ENCODE measurements at places on chromosomes 5 and 9. TPM values are rescaled to one million over a fixed set of nuclear protein-coding genes. Genes with fewer than 3 reads are reported as not detected.

DNA sequence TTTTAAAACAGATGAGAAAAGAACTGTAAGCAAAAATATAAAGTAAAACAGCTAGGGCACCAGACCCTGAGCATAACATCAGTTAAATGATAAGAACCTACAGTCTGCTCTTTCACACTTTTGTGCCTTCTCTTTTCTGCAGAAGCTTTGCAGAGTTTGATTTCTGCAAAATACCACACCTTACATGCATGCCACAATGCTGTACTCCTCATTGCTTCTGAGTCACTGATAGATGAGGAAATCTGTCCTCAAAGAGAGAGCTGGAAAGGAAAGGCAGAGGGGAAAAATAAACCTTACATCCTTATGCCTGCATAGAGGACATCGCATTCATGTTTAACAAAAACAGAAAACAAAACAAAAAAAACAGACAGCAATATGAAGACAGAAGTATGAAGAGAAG lies 142.9 kb downstream of the ATPSCKMT start:
- no peak for DNase-seq

DNA sequence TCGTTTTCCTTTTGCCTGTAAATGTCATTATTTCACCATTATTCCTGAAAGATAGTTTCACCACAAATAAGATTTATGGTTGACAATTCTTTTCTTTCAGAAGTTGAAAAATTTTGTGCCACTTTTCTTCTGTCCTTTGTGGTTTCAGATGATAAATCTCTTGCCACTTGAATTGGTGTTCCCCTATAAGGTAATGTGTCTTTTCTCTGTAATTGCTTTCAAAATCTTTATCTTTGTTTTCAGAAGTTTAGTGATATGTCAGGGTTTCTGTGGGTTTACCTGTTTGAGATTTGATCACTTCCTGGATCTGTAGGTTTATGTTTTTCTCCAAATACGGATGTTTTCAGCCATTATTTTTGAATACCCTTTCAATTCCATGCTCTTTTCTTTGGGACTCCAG lies 14.6 kb downstream of the RASA1 start:
- no peak for DNase-seq

CDH9 gene
- not detected for total RNA-seq

ARSK gene
- 9.3 TPM for total RNA-seq

- no peak for DNase-seq
These were observed 15.7 kb upstream of the GDA start for GRCh38 chr9:72133365-72134035.

PTGER4 gene
- total RNA-seq = 3.4 TPM

DNA sequence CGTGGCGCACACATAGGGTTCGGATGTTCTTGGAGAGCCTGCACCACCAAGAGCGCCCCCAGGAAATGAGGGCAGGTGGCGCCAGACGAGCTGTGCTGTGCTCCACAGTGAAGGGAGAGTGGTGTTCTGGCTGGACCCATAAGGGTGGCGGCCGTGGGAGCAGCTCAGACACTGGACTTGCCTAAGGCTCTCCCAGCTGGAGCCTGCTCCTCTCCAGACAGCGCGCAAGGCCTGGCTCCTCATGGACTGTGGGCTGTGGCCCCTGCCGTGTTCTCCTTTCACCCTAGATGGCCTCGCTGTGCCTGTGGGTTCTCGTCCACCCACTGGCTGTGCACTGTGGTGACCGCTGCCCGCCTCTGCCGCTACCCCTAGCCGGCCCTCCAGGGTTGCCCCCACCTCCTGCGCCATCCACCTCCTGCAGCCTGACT lies 92.9 kb downstream of the EHMT1 start:
- no peak for DNase-seq

DNA sequence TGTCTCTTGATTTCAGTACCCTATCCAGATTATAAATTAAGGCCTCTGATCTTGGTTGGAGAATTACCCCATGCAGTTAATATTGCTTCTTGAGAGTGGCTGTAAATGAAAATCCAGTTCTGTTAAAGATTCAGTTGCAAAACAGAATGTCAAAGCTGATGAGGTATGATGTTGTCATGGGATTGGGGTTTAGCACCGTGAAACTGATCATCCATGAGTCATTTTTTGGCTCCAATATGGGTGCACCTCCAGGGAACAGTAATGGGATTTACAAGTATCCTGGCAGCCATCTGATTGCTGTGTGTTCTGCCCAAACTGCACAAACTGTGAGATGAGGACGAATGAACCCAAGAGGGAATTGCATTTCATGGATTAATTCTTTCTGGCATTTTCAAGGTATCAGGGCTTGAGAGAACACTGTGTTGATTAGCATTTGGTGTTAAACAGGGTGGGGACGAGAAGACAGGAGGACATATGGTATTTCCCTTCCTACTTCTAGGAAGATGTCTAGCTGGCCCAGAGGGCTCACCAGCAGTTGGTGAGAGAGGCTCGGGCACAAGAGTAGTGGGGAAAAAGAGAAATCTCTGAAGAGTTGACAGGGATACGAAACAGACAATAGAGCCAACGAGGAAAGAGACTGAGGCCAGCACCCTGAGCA lies 214.7 kb downstream of the GAS1 start:
- DNase-seq = no peak

DNA sequence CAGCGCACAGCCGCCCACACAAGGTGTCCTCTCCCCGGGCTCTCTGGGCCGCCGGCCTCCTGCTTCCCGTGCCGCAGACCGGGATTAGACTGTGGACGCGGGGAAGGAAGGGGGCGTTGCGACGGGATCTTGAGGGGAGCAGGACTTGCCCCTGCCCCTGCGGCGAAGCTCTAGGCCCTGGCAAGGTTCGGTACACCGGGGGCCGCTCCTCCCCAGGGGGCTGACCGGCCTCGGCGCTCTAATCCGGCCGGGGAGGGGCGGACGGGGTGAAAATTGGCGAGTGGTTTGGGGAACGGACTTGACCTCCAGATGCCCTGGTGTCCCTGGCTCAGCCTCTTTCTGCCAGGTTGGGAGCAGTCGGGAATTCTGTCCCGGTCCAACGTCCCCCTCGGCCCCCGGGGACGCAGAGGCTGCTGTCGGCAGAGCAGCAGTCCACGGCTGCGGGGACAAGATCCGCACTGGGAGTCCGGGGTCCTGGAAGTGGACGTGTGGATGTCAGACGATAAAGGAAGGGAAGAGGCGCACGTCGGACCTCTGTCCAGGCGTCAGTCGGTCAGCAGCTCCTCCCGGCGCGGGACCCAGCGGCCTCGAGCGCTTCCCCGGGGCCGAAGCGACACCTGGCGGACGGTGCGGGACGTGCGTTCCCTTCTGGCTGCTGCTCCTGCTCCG lies 1.9 kb upstream of the CNTFR start:
- peak; percentile 51 for DNase-seq

DNA sequence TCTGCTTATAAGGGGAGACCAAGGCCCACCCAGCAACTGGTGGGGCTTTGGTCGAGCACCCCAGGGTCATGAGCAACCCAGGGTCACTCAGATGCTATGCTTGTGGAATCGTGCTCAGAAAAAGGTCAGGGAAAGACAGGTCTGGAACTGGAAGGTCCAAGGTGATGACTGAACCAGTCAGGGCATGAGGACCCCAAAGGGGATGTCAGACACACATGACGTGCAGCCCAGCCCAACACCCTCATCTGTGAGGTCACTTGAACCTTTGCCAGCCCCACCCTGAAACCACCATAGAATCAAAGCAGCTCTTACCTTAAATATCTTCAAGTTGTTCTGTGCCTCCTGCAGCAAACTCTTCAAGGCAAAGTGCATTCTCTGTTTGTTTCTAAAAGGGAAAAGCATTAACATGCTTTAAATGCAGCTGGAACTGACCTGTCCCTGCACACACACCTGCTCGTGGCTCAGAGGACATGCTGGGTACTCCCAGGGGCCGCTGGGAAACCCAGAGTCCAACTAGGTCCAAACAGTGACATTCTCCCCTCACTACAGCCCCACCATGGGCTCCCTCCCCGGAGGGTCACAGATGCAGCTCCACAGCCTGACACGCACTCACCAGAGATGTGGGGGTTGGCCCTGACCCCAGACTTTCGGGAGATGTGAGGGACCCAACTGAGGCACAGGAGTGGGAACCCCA lies 29.4 kb downstream of the IPPK start:
- no peak for DNase-seq

DNA sequence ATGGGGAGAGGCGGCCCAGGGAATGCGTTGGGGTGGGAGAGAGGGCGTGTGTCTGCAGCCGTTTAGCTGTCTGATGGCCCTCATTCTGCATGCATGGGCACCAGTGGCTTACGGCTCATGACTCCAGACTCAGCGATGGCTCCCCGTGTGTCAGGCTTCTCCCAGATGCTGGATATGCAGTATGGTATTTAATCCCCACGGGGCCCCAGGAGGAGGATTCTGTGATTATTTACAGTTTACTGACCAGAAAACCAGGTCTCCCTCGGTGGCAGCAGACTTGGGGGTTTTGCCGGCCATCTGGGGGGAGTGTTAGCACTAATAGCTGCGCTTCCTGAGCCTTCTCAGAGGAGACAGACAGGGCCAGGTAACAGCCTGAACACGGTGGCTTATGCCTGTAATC lies 4.3 kb downstream of the PRDM12 start:
- no peak for DNase-seq

GRCh38 chr9:37119360-37119759 lies 1.0 kb upstream of the ZCCHC7 start:
- no peak for DNase-seq

- DNase-seq = peak; percentile 52
These were observed 7.3 kb downstream of the CDC14B start for GRCh38 chr9:96612105-96612965.

DNA sequence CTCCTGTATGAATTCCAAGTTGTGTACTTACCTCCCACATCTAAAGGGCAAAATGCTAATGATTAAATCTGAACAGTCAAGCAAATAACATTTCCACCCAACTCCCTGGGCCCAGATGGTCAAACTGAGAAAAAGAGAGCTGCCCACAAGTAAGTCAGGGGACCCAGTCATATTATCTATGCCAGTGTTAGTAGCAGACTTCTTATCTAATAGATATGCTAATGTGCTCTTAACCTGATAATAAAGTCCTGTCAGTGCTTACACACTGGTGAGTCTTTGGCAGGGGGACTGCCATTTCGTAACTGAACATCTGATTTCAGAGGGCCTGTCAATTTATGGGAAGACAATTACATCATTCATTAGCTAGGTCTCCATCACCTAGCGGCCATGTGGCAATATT lies 292.3 kb upstream of the WWC1 start:
- no peak for DNase-seq

SLC31A2 gene
- 1.4 TPM for total RNA-seq

ZNF367 gene
- 22.4 TPM for total RNA-seq

GRCh38 chr5:72007336-72008111 lies 99.8 kb upstream of the MAP1B start:
- no peak for DNase-seq

DNA sequence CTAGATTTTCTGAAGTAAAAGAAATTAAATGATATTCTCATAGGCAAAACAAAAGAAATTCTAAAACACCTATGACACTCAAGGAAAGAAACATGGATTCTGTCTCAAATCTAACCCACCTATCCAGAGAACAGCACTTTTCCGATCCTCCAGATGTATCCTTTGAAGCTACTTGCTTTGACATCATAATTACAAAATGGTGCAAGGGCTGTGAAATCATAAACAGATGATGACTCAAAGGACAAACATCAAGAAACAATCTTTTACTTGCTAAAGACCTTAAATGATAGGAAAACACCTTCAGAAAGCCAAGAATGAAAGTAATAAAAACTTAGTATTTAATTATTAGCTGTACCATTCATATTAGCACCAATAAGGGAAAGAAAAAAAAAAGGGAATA lies 202.6 kb downstream of the DENND1A start:
- DNase-seq = no peak

GRCh38 chr9:91428927-91429351 lies 5.3 kb upstream of the NFIL3 start:
- no peak for DNase-seq

DNA sequence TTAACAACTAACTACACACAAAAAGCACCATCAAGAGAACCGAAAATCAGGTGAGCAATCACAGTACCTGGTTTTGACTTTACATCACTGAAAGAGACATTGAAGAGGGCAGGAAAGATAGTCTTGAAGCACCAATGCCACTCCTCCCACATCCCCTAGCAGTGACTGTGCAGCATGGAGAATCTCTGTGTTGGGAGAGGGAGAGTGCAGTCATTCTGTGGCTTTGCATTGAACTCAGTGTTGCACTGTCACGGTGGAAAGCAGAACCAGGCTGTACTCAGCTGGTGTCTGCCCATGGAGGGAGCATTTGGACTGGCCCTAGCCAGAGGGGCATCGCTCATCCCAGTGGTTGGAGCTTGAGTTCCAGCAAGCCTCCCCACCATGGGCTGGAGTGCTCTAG lies 40.4 kb downstream of the C5 start:
- DNase-seq = no peak

WNK2 gene
- total RNA-seq = not detected

TMEM171 gene
- 3.5 TPM for total RNA-seq

EXD3 gene
- total RNA-seq = 5.3 TPM

- DNase-seq = no peak
These were observed 529.3 kb downstream of the DMRTA1 start for GRCh38 chr9:22975951-22976350.

DNA sequence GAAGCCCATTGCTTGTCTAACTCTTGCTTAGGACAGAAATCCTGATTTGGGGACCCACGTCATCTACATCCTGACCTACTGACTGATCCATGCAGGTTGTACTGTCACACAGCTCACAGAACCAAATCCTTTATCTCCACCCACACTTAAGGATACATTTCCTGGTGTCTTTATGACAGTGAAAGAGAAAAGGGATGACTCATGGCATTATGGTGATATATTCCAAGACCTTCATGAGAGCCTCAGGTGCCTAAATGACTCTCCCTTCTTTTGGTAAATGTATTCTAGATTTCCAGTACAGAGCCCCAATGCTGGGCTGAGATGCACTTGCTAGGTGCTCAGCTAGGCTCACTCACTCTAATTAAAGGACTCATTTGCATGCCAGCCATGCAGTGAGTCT lies 26.0 kb upstream of the DMRT2 start:
- DNase-seq = no peak

GRCh38 chr5:37667430-37667829 lies 172.4 kb downstream of the GDNF start:
- no peak for DNase-seq

GRCh38 chr9:37565661-37566618 lies 10.2 kb downstream of the FBXO10 start:
- no peak for DNase-seq

GRCh38 chr9:81823672-81824554 lies 104.3 kb upstream of the SPATA31D4 start:
- no peak for DNase-seq
